Neural progenitor cell (in vitro differentiated cells): ENCODE measurements at places on chromosomes 6 and 20. TPM values are rescaled to one million over a fixed set of nuclear protein-coding genes. Genes with fewer than 3 reads are reported as not detected.
A peak's percentile ranks its signal among the peaks of the same experiment; 100 is the strongest.

GPR63 gene
- total RNA-seq: 13.2 and 18.2 TPM in 2 replicates

- no peaks in the 10 kb centered on the region for H3K27me3 ChIP-seq
- H3K4me1 ChIP-seq: peaks cover 24% of the 10 kb centered on the region
- H3K27ac ChIP-seq: no peak overlapping the region
- no peak for DNase-seq
- H3K36me3 ChIP-seq: no peaks in the 10 kb centered on the region
These were observed 96.7 kb downstream of the CD109 start for GRCh38 chr6:73792738-73793137.

- no peak for DNase-seq
- H3K36me3 ChIP-seq: no peaks in the 10 kb centered on the region
- no peak overlapping the region for H3K4me3 ChIP-seq
These were observed 18.1 kb upstream of the SAMHD1 start for GRCh38 chr20:36969478-36970186.

POU5F1 gene
- total RNA-seq: 17.2 and 17.4 TPM in 2 replicates

SOBP gene
- 11.0 and 12.6 TPM in 2 replicates for total RNA-seq

- H3K4me3 ChIP-seq: no peak overlapping the region
- H3K4me1 ChIP-seq: no peaks in the 10 kb centered on the region
- H3K27ac ChIP-seq: no peak overlapping the region
- H3K27me3 ChIP-seq: no peaks in the 10 kb centered on the region
- H3K36me3 ChIP-seq: no peaks in the 10 kb centered on the region
These were observed 117.4 kb upstream of the GRIK2 start for GRCh38 chr6:101276066-101276465.

KHDC1L gene
- 1.9 and 2.1 TPM in 2 replicates for total RNA-seq

DNA sequence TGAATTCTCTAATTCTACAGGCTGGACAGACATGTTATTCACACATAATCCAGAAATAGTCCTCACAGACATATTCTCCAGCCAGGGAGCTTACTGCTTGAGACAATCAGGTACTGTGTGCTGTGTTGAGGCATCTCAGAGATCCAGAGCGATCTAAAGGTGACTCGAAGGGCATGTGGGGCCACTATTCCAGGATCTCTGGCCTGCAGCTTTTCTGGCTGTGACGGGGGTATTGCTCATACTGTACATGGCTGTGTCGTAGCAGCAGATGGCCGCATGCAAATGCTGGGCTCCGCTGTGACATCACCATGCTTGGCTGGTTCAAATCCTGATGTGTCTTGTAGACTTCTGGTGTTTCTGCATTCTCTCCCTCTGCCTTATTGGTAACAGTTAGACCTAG is 37.8 kb downstream of the CD109 start:
- DNase-seq: no peak
- H3K4me3 ChIP-seq: no peak overlapping the region
- H3K27me3 ChIP-seq: no peaks in the 10 kb centered on the region

DNA sequence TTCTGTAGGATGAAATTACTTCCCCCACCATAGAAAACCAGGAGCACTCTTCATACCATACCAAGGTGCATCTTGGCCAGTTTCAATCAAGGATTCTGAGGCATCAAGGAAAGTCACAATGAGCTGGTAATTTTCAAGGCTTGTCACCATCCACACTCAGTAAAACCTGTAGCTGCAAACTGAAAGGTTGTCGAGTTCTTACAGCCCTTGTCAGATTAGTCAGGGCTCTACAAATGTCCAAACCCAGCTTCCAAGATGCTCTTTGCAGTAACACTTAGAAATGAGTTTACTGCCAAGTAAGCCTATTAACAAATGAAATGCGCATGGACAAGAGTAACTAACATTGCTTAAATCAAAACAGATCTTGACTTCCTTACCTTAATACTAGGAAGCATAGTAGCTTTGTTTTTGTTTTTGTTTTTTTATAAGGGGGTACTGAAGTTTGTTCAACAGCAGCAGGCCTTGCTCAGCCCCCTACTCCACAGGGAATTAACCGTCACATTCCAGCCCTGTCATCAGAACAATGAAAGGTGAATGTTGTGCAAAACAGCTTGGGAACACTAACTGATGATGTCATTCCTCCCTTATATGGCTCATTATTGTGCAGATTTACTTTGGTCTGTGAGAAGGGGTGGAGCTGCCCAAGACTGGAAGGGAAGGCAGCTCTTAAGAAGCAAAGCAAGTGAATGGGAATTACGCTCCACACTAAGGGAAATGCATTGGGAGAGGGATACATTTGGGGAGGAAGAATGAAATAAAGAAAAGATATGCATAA is 49.9 kb upstream of the TMEM30A start:
- H3K4me3 ChIP-seq: peak overlapping the region; percentile 47
- peak overlapping the region; percentile 97 for H3K27ac ChIP-seq
- H3K27me3 ChIP-seq: no peaks in the 10 kb centered on the region
- H3K4me1 ChIP-seq: peaks cover 73% of the 10 kb centered on the region
- no peaks in the 10 kb centered on the region for H3K36me3 ChIP-seq

NEDD9 gene
- 4.9 and 8.2 TPM in 2 replicates for total RNA-seq

- no peak overlapping the region for H3K27ac ChIP-seq
- H3K36me3 ChIP-seq: no peaks in the 10 kb centered on the region
- peaks cover 71% of the 10 kb centered on the region for H3K4me1 ChIP-seq
- no peaks in the 10 kb centered on the region for H3K27me3 ChIP-seq
These were observed 372.8 kb downstream of the BTBD9 start for GRCh38 chr6:38266921-38267354.

SFT2D1 gene
- 38.1 and 48.9 TPM in 2 replicates for total RNA-seq

CCNC gene
- total RNA-seq: 109 and 157 TPM in 2 replicates

DNA sequence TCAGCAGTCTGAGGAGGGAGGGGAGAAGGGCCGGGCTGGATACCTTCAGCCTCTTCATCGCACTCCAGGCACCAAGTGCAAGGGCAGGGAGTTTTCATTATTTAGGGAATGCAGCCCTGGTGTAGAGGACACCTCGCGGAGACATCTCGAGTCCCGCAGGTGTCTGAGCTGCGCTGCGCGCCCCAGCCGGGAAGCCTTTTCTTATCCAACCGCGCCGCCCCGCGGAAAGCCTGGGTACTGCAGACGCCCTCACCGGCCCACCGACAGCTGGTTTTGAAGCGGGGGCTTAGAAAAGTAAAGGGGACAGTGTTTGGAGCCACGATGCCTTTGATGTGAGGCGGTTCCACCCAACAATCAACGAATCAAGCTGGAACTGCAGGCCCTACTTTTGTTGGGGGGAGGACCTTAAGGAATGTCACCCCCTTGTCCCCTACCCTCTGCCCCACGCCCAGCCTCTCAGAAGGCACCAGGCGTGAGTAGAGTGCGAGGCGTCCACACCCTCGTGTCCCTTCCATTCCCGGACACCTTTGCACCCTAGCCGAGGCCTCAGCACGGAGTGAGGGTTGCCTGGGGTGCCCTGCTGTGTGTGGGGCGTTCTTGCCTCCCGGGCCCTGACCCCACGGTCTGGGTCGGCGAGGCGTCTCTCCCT is 8.6 kb downstream of the NKX2-2 start:
- H3K27me3 ChIP-seq: peaks cover 72% of the 10 kb centered on the region
- H3K4me1 ChIP-seq: peaks cover 13% of the 10 kb centered on the region
- H3K4me3 ChIP-seq: peak overlapping the region; percentile 51
- DNase-seq: peak; percentile 89

- no peak for DNase-seq
- H3K4me3 ChIP-seq: no peak overlapping the region
- no peaks in the 10 kb centered on the region for H3K4me1 ChIP-seq
- no peaks in the 10 kb centered on the region for H3K36me3 ChIP-seq
- H3K27me3 ChIP-seq: no peaks in the 10 kb centered on the region
These were observed 4.5 kb downstream of the SUN5 start for GRCh38 chr20:32999603-33000250.

TBX18 gene
- total RNA-seq: not detected in 2 replicates

DNAH8 gene
- total RNA-seq: 0.09 and 1.1 TPM in 2 replicates

ZNF165 gene
- 1.9 and 2.1 TPM in 2 replicates for total RNA-seq

RUNX2 gene
- total RNA-seq: 0.09 and 0.19 TPM in 2 replicates

- H3K27me3 ChIP-seq: no peaks in the 10 kb centered on the region
- H3K4me3 ChIP-seq: no peak overlapping the region
- no peaks in the 10 kb centered on the region for H3K36me3 ChIP-seq
- peaks cover 36% of the 10 kb centered on the region for H3K4me1 ChIP-seq
- H3K27ac ChIP-seq: no peak overlapping the region
These were observed 213.9 kb upstream of the CNR1 start for GRCh38 chr6:88380083-88380482.

DNA sequence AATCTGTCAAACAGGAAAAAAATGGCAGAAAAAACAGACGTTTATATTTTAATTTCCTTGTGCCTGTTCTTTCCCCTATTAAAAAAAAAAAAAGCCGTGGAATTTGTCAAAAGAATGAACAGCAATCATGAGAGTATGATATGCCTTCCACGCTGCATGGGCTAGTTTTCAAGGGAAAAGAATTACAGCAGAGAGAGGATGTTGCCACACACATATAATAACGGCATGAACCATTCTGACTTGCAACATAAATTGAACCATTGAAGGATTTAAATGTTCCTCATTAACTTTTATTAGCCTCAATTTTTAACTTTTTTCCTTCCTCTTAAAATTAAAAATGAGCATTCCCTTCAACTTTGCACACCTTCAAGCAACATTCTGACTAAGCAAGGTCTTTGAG is 301.8 kb downstream of the FOXC1 start:
- H3K4me1 ChIP-seq: peaks cover 17% of the 10 kb centered on the region
- no peaks in the 10 kb centered on the region for H3K27me3 ChIP-seq
- no peaks in the 10 kb centered on the region for H3K36me3 ChIP-seq
- no peak for DNase-seq
- H3K27ac ChIP-seq: no peak overlapping the region
- no peak overlapping the region for H3K4me3 ChIP-seq

ZNF292 gene
- total RNA-seq: 44.1 and 66.8 TPM in 2 replicates

BMP6 gene
- 0.37 and 0.41 TPM in 2 replicates for total RNA-seq

GRCh38 chr6:131802347-131802746 is 5.5 kb upstream of the ENPP1 start:
- no peaks in the 10 kb centered on the region for H3K36me3 ChIP-seq
- peaks cover 3% of the 10 kb centered on the region for H3K4me1 ChIP-seq
- no peak overlapping the region for H3K4me3 ChIP-seq

DNA sequence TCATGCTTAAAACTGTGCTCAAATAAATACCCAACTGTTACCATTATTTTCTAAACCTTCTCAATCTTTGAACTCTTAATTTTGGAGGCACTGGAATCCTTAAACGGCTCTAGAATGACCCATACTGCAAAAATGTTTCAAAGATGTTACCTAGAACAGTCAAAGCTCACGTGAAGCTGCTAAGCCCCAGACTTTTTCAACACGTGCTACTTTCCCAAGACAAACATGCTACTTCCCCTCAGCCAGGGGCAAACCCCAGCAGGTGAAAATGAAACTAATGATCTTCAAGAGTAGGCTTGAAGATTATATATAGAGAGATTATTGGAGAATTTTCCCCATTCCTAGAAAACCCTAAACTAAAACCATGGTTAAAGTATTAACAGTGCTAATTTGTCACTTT is 28.1 kb downstream of the HUS1B start:
- DNase-seq: no peak
- H3K36me3 ChIP-seq: no peaks in the 10 kb centered on the region
- H3K4me3 ChIP-seq: no peak overlapping the region
- no peaks in the 10 kb centered on the region for H3K27me3 ChIP-seq
- H3K27ac ChIP-seq: no peak overlapping the region

DNA sequence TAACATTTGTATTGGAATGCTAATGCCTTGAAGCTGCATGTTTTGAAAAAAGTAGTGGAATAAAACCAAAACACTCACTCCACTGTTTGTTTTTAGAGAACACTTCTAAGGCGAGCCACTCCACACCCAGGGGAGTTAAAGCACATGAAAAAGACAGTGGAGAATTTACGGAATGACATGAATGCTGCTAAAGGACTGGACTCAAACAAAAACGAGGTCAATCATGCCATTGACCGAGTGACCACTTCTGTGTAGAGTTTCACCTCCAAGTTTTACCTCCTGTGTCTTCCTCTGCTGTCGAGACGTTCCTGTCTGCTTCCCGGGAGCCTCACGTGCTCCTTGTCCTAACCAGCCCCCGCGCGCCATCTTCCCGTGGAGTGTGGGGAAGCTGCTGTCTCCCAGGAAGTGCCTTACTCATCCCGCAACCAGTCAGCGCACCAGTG is 127.8 kb downstream of the LRRC1 start:
- H3K4me1 ChIP-seq: no peaks in the 10 kb centered on the region
- H3K4me3 ChIP-seq: no peak overlapping the region
- peak; percentile 5 for DNase-seq
- no peak overlapping the region for H3K27ac ChIP-seq
- no peaks in the 10 kb centered on the region for H3K27me3 ChIP-seq

DNA sequence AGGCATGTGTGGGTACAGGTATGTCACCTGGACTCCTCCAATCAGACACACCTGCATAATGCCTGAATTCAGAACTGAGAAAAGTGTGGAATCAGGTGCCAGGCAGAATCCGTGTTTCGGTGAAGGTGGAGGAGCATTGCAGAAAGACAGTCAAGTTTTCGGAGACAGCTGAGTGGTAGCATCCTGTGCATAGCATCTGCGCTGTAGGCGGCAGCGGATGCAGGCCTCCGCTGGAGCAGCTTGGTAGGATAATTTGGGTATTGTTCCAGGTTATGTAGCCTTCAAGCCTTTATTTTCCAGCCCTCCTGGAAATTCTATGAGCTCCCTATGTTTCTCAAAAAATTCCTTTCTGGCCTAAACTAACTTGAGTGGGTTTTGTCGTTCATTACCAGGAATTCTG is 15.5 kb upstream of the ARMC2 start:
- no peaks in the 10 kb centered on the region for H3K36me3 ChIP-seq
- no peaks in the 10 kb centered on the region for H3K4me1 ChIP-seq
- no peak overlapping the region for H3K4me3 ChIP-seq
- no peak overlapping the region for H3K27ac ChIP-seq
- peaks cover 11% of the 10 kb centered on the region for H3K27me3 ChIP-seq
- no peak for DNase-seq

BPI gene
- not detected in 2 replicates for total RNA-seq

CTCFL gene
- total RNA-seq: 0.34 TPM in 1 of 2 replicates, not detected in the other

POPDC3 gene
- total RNA-seq: 3.1 and 8.2 TPM in 2 replicates

- no peaks in the 10 kb centered on the region for H3K36me3 ChIP-seq
- H3K4me3 ChIP-seq: no peak overlapping the region
- H3K4me1 ChIP-seq: no peaks in the 10 kb centered on the region
- no peaks in the 10 kb centered on the region for H3K27me3 ChIP-seq
- no peak for DNase-seq
- H3K27ac ChIP-seq: no peak overlapping the region
These were observed 224.5 kb downstream of the RFPL4B start for GRCh38 chr6:112571488-112572270.

- H3K27me3 ChIP-seq: no peaks in the 10 kb centered on the region
- peaks cover 13% of the 10 kb centered on the region for H3K4me1 ChIP-seq
These were observed 2.4 kb downstream of the MARCKS start for GRCh38 chr6:113859349-113860180.

CENPW gene
- 23.7 and 47.5 TPM in 2 replicates for total RNA-seq

STX11 gene
- total RNA-seq: 0.06 TPM in 1 of 2 replicates, not detected in the other

DNA sequence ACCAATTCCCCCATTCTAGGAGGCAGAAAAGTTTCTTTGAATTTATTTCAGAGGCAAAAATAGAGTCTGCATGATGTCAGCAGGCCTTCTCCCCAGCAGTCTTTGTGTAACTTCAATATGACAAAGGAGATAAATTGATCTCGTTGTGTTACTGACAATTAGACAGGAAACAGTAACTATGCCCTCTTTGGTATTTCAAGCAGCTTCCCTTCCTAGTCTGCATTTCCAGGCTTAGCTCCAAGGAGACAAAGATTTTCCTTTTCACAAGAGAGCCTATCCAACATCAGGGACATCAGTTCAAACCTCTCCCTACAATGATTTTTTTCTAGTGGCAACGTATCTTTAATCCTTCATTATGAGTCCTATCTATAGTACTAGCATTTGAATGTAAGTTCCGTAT is 245.9 kb upstream of the HSF2 start:
- DNase-seq: peak; percentile 23
- no peaks in the 10 kb centered on the region for H3K36me3 ChIP-seq
- peaks cover 9% of the 10 kb centered on the region for H3K4me1 ChIP-seq
- no peak overlapping the region for H3K27ac ChIP-seq
- no peak overlapping the region for H3K4me3 ChIP-seq
